ENCODE measurements at places on chromosomes 6 and 20.

GRCh38 chr6:36150283-36150682 is 20.0 kb downstream of the MAPK13 start:
- no peak for DNase-seq

- no peak for DNase-seq
Observed at GRCh38 chr6:53378208-53378607, 29.5 kb upstream of the ELOVL5 start.

DNA sequence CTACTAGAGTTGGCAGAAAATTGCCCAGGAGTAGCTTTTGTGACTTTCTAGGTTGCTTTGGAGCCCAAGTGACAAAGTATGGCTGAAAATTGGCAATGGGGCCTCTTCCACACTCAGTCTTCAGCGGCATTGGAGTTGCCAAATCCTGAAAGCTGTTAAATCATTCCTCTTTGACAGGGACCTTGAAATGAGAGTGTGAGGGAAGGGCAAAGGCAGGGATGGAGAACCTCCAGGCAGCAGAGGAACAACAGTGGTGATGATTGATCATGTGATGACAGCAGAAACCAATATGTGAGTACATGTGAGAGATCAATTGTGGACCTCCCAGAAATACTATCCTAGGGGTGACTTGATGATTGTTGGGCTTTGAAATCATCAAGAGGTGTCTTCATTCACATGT is 393.9 kb downstream of the KIF16B start:
- no peak for DNase-seq

- DNase-seq: no peak
Observed at GRCh38 chr6:161356167-161356854, 82.5 kb upstream of the AGPAT4 start.

DNA sequence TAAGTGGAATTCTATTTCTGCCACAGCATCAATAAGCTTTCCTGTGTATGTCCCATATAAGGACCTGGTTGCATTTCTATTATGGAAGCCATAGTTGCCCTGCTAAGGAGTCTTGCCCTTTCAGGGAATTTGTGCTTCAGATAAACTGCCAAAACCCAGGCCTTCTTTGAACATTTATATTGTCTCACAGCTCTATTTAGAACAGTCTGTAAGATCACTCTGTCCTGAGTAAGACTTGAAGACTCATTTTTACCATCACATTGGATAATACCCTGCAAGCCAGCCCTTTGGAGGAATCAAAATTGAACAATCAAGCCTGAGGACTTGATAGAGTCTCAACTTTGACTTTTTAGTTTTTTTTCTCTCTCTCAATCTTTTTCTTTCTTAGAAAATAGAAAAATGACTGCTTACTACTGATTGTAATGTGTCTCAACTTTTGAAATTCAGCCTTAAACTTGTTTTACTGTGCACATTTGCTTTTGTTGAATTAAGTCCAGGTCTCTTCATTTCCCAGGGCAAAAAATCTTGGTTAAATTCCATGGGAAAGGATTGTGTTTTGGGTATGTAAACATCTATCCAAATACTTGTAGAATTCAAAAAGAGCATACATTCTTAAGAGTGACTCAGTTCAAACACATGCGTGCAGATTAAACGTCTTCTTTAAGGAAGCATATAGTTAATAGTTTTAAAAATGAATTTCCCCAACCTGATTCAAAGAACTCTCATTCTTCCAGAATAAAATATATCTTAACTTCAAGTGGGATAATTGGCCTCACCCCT is 91.2 kb downstream of the PLCB1 start:
- DNase-seq: no peak

DNA sequence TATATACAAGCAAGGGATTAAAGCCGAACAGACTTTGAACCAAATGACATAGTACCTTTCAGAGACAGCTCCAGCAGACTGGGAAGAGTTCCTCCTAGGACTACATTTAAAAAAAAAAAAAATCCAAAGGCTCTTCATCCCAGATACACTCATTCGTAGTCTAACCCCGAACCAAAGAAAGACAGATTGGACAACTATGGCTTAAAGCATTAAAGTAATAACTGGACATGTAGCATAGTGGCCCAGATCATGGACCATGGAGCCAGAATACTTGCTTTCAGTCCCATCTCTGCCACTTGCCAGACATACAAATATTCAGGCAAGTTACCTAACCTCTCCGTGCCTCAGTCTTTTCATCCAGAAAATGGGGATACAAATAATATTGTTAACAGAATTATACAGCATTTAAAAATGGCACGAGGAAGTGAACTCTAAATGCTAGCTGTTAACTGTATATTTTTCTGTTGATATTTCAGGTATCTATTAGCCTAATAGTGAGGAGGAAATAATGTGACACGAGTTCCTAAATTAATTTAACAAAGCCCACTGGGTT is 123.7 kb downstream of the HIVEP2 start:
- no peak for DNase-seq

GRCh38 chr20:20407891-20408805 is 40.2 kb downstream of the INSM1 start:
- DNase-seq: no peak

DNA sequence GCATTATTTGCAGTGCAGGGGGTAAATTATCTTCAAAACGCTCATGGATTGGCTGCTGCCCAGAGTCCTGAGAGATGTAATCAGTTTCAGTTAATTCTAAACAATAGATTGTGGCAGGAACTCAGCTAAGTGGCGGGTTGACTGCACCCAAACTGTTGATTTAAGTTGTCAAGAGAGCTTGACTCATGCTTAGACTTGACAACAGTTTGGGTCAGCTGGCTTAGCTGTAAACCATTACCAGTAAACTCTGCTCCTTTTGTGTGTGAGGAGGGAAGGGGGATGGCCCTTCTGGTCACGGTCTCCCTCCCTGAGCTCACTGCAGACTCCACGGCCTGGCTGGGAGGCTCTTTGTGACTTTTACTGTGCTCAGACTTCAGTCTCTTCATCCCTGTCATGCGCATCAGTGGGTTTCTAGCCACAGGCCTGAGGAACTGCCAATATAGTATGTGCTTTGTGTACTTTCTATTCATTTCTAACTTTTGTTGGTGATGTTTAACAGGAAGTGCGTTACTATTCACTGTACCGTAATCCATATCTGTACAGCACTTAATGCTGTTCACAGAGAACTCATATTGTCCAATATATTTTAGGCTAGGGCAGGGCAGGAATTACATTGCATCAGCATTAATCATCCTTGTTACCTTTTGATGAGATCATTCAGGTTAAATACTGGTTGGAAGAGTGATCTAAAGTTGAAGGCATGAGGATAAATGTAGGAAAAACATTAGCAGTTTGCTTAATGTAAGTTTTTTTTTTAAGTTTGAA is 488.3 kb downstream of the CDKAL1 start:
- no peak for DNase-seq

- DNase-seq: no peak
Observed at GRCh38 chr20:3237958-3238615, 903 bp downstream of the SLC4A11 start.

- no peak for DNase-seq
Observed at GRCh38 chr6:55033016-55033546, 141.2 kb upstream of the HCRTR2 start.

GRCh38 chr6:29451471-29452193 is 5.2 kb downstream of the OR11A1 start:
- no peak for DNase-seq

GRCh38 chr6:170248861-170249600 is 41.8 kb downstream of the DLL1 start:
- no peak for DNase-seq

DNA sequence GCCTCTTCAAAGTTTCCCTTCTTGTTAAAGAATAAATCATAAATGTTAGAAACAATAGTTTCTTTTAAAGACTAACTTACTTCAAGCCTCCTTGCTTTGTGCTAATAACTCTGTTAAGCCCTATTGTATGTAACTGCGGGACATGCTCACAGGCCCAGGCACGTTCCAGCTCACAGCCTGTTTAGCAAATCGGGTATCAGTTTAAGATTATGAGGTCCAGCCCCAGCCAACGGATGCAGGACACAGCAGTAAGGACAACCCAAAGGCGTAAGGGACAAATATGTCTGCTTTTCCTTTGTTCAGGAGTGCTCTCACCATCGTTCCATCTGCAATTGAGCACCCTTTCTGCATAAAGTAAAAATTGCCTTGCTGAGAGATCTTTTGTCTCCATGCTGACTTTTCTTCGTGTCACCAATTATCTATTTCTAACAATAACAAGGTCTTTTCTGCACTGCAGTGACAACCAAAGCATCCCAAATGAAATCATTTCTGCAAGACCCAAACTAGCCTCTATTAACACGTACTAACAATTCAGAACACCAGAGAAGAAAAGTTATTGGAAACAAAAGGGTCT is 1.4 kb downstream of the C6orf52 start:
- DNase-seq: no peak

GRCh38 chr6:140909625-140910024 is 1223.1 kb upstream of the GJE1 start:
- DNase-seq: no peak

DNA sequence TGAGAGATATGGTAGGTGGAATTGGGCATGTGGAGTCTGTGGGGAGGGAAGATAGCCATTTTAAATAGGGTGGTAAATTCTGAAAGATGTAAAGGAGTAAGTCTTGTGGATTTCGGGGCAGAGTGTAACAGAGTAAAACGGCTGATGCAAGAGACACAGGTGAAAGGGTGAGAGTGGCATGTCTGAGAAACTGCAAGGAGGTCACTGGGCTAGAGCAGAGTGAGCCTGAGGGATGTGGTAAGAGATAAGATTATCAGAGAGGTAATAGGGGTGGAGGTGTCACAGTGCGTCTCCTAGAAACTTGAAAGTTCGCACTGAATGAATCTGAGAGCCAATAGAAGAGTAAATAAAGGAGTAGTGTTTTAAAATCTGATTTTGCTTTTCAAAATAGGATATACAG is 308.1 kb downstream of the EPM2A start:
- DNase-seq: no peak

DNA sequence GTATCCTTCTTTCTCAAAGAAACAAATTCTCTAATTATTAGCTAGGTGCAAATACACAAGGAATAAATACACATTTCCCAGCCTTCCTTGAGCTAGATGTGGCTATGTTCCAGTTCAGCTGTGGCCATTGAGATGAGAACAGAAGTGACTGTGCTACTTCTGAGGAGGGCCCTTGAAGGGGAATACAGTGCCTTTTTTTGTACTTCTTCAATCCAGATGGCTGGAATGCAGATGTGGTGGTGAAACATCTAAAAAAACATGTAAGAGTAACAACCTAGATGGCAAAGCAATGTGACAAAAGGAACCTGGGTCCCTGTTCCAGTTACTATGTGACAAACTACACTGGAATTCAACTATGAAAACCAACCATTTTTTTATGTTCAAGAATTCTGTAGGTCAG is 115.4 kb upstream of the DST start:
- DNase-seq: no peak

GRCh38 chr6:56370127-56370540 is 122.8 kb upstream of the COL21A1 start:
- no peak for DNase-seq

- no peak for DNase-seq
Observed at GRCh38 chr6:51200676-51201075, 382.0 kb downstream of the TFAP2B start.

- DNase-seq: no peak
Observed at GRCh38 chr20:676315-676937, 824 bp upstream of the SCRT2 start.

DNA sequence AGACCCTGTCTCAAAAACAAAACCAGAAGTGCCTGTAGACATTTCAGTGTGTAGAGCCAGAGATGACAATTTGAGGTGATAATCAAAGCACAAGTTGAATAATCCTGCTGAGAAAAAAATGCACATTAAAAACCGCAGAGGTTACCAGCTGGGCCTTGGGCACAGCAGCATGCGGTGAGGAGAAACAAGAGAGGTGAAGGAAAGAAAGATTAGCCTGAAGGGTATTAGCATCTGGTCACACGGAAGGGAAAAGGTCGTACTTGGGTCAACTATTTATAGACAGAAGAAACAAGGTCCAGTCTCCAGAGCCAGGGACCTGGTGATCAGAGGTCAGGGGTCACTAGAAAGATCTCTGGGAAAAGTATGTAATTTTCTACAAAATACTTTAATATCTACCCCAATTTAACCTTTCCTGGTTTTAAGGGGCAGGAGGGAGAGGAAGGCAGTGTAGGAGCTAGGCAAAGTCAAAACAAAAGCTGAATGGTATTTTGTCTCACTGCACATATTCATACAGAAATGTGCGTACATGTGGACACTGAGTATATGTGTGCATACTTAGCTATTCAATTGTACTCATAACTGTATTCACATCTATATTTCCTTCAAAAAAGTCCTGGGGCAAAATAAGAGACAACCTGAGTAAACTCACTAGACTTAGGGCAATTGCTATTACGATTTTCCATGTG is 10.1 kb downstream of the MAP7 start:
- DNase-seq: no peak

DNA sequence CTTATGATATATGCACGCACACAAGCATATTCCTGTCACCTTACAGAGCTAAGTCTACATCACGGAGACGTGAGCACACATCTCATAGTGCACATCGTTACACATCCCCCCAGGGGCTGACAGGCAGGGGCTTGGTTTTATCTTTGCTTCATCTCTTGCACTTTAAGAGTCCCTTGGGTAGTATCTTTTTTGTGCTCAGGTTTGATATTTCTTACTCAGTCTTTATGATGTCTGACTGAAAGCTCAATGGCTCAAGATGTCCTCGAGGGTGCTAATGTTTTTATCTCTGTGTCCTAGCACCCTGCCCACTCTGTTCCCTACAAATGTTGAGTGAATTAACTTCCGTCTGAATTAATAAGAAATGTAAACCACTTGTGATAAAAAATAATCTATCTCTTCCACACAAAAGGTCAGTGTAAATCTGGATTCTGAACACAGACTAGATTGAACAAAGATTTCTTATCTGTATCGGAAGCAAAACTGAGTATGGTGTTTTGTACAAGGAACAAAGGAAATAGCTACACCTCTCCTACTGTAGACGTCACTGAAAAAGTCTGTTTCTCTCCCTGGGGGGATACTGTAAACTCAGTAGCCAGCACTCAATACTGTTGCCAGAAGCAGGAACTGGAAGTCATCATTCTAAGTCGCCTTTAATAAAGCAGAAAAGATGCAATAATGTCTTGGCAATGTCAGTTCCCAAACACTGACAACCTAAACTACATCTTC is 195.1 kb downstream of the PRKN start:
- no peak for DNase-seq

DNA sequence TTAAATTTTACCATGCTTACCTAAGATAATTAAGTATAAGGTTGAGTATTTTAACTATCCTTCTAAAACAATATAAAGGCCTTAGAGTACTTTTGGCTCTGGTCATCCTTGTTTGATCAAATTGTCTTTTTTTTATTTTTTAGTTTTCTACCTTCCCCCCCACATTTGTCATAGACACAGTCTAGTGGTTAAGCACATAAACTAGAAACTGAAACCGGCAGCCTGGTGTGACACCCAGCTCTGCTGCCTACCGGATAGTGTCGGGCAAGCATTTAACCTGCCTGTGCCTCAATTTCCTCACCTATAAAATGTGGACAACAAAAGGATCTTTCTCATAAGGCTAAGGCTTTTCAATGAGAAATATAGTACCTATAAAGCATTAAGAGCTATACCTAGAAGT is 21.6 kb upstream of the TULP4 start:
- no peak for DNase-seq

- no peak for DNase-seq
Observed at GRCh38 chr6:23213193-23213592, 643.8 kb downstream of the HDGFL1 start.

Measured in stimulated activated CD4-positive, alpha-beta T cell treated with anti-CD3 and anti-CD28 coated beads, Interleukin-15, amount 100 ng/mL, for 1 hour (primary cell).